ENCODE measurements at places on chromosomes 11 and 22. TPM values are rescaled to one million over a fixed set of nuclear protein-coding genes. Genes with fewer than 3 reads are reported as not detected.

HPX gene
- not detected for total RNA-seq

TNNT3 gene
- total RNA-seq = 2.3 TPM

FAM227A gene
- total RNA-seq = 0.47 TPM

SCARF2 gene
- 12.9 TPM for total RNA-seq

MORC2 gene
- total RNA-seq = 29.7 TPM

METTL15 gene
- 16.0 TPM for total RNA-seq

LGALS12 gene
- 0.14 TPM for total RNA-seq

CBLIF gene
- total RNA-seq = not detected

GALR3 gene
- total RNA-seq = not detected

RNF141 gene
- total RNA-seq = 13.9 TPM

BTBD18 gene
- not detected for total RNA-seq

SAA4 gene
- not detected for total RNA-seq

SLC25A17 gene
- total RNA-seq = 37.0 TPM

ARHGAP8 gene
- 32.4 TPM for total RNA-seq

CREB3L1 gene
- 0.30 TPM for total RNA-seq

GLYATL2 gene
- total RNA-seq = not detected

IGSF22 gene
- total RNA-seq = 0.08 TPM

DEUP1 gene
- total RNA-seq = not detected

OR51E1 gene
- total RNA-seq = not detected

CENPM gene
- total RNA-seq = 60.9 TPM

RASL10A gene
- total RNA-seq = 4.3 TPM

PANX3 gene
- total RNA-seq = not detected

OPCML gene
- not detected for total RNA-seq

MMP27 gene
- not detected for total RNA-seq

OR5P2 gene
- total RNA-seq = not detected

All from SJCRH30 (cell line).